Skeletal muscle cell (primary cell): ENCODE measurements at places on chromosomes 2 and 18.

DNA sequence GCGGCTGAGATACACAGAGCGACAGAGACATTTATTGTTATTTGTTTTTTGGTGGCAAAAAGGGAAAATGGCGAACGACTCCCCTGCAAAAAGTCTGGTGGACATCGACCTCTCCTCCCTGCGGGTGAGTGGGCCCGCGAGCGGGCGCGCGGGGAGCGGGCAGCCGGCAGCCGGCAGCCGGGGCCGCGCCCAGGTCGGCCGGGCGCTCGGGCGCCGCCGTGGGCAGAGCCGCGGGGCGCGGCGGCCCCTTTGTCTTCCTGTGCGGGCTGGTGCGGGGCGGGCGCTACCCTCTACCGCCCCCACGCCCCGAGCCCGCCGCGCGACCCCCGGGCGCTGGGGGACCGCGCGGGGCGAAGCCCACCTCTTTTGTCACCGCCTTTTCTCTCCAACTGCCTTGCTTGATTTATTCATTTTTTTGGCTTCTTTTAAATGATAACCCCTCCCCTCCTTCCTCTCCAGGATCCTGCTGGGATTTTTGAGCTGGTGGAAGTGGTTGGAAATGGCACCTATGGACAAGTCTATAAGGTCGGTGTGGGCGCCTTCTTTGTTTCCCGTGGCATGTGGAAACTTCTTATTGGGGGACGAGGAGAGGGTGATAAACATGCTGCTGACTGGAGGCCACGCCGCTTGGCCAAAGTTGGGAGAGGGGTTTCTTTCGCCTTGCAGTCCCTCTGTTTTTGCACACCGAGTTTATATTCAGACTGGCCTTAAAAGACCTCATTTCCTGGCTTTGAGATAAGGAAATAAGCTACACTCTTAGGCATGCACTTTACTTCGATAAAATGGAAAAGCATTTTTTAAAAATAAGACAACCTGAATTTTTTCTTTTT, 722 bp downstream of the MAP4K4 start:
- no peak for DNase-seq

- no peak for DNase-seq
Observed at GRCh38 chr2:214550786-214551185, 139.9 kb downstream of the VWC2L start.

DNA sequence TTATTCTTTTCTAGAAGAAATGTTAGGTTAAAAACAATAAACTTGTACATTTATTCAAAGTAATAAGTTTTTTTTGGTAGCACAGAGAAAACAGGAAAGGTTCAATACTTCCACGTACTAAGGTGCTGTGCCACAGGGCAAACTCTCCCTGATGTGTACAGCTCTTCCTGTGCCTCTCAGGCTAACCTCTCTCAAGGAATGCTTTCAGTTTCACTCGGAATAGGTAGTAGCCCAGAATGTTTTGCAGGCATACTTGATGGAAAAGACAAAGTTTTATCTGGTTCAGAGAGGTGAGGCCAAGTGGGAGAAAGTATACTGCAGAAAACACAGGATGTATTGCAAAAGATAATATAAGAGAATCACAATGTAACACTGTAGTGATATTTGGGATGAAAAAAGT, 171.0 kb upstream of the ZFP36L2 start:
- no peak for DNase-seq

DNA sequence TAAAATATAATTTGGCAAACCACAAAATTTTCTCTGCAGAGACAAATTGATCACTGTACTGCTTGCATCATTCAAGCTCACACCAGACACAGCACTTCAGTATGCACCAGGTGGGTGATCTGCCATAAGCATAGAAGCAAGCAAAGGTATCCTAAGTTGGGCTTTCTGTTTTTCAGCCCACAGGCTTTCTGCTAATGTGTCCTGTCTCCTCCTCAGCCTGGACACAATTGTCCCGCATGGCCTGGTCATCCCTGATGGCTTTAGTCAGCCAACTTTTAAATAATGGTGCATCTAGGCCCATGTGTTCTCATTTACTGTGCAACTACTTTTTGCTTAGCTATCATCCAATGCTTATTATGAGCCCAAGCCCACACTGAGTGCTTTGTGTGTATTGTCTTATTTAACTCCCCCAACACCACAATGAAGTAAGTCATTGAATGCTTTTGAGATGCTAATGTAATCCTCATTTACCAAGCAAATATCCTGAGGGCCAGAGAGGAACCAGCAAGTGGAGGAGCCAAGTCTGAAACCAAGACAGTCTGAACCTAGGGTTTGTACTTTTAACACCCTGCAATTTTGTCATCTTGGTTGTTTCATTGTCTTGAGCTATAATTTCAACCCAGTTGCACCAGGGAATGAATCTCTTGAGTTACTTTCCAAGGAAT, 111.2 kb upstream of the SETBP1 start:
- no peak for DNase-seq

GRCh38 chr2:151826737-151827157, 1.5 kb downstream of the ARL5A start:
- DNase-seq, result no peak

GRCh38 chr2:201660293-201660895, 17.1 kb upstream of the TMEM237 start:
- DNase-seq, result no peak

DNA sequence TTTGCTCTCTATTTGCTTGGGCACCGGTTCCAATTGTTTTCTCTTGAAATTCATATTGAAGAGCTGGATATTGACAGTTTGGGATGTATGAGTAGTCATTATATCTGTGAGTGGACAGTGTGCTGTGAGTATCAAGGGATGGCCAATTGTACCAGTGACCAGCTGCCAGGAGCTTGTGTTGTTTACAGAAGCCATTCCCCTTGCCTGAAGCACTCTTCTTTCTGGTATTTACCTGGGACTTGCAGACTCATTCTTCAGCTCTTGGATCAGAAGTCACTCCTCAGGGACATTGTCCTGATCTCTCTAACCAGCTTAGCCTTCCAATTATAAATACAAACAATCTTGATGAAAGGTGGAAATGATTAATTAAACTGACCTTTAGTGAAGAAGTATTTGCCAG, 438.3 kb upstream of the LRATD1 start:
- no peak for DNase-seq

DNA sequence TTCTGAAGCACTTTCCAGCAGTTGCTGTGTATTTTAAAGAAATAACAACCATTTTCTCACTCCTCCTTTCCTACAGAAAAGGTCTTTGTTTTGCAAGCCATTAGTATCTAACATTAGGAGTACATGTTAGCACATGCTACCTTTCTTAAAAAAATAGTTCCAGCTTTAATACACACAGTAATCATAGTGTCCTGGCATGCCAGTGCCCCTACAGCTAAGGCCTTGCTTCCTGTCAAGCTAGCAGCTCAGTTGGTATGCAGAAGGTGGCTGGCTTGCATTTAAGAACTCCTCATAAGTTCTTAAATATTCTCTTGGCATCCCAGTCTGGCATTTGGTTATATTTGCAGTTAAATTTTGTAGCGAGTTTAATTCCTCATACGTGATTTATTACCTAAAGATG, 141.3 kb upstream of the IL1R2 start:
- no peak for DNase-seq
